Mucosa of gallbladder (tissue), 1 donor: ENCODE measurements at places on chromosomes 4 and X. TPM values are rescaled to one million over a fixed set of nuclear protein-coding genes. Genes with fewer than 3 reads are reported as not detected.

GRCh38 chr4:7165874-7166201 is 26.5 kb upstream of the SORCS2 start:
- no peak for DNase-seq

GRCh38 chrX:53163436-53163835 is 61.6 kb downstream of the KDM5C start:
- no peak for DNase-seq

DNA sequence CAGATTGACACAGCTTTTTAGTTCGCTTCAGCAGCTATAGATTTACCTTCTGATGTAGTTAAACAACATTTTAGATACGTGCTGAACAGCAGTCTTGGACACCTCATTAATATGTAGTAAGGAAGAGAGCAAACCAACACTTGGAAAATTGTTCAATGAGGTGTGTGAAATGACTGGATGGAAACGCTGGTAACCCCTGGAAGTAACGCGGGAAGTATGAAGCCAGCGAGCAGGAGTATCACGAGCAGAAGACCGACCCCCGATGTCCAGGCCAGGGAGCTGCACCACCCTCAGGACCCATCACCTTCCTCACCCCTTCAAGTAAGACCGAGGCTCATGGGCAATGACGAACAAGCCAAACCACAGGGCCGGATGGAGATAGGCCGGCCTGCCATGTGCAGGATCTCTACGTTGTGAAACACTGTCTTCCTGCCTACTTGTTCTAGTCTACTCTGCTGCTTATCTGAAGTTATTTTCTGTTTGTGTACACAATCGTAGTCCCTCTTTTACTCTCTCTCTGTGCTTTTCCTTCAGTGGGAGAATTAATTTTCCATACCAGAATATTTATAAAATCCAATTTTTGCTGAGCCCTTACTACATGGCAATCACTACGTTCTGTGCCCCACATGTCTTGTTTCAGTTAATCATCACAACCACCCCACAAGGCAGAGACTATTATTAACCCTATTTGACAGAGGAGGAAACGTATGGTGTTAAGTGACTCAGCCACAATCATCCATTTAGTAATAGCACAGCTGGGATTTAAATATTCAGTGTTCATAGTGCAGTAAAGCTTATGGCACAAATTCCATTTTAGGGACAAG is 221.7 kb downstream of the APBB2 start:
- DNase-seq: peak; percentile 16

IL2 gene
- total RNA-seq: 3.4 TPM

GRCh38 chrX:32871636-32872035 is 339.7 kb downstream of the DMD start:
- DNase-seq: no peak

SHISA3 gene
- total RNA-seq: 0.58 TPM

DNA sequence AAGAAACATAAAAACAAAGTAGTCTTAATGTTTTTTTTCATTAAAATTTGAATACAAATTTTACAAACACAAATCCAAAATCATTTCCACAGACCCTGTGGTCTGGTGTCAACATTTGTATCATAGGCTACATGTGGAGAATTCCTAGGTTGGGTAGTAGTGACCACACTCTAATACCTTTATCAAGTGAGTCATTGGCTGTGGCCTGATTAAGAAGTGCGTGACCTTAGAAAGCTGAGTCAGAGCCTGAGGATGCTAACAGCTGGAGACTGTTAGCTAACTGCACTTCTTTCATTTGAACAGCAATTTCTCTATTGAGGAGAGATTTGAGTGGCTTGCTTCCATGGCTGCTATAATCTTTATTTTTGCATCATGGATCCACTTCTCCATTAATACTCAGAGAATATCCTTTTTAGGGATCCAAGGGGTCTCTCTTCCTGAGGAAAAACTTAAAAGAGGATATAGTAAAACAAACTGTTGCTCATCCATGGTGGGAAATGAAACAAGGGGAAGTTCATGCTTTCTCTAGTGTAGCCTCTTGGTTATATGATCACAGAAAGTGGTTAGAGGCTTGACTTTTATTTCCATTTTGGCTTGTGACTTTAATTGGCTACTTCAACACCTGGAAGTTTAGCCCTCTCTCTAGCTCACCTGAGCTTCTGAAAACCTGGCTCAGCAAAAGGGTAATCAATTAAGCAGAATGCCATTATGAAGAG is 335.8 kb downstream of the PABPC4L start:
- no peak for DNase-seq

- DNase-seq: no peak
Measured at GRCh38 chr4:54090804-54091623, 8.9 kb upstream of the GSX2 start.

GRCh38 chrX:44978976-44979375 is 106.0 kb downstream of the KDM6A start:
- DNase-seq: no peak

DNA sequence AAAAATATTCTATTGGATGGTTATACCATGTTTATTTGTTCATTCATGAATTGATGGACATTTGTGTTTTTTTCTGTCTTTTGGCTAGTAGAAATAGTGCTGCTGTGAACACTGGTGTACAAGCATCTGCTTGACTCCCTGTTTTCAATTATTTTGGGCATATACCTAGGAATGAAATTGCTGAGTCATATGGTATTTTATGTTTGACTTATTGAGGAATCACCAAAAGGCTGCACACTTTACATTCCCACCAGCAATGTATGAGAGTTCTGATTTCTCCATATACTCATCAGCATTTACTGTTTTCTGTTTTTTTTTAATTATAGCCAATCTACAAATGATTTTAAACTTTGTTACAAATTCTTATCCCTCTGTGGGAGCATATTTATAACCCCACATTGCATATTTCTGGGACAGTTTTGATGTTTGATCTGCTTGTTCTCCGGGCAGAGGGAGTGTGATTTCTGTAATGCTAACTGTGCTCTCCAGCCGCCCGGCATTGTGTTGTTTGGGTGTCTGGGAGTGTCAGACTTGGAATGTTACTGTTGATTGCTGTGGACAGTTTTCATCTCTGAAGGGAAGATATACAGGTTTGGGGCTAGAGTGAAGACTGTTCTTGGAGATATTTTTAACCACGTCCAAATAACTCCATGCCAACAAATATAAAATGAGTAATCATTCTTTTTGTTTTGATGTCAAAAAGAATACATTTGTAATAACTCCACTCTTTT is 60.5 kb upstream of the PGRMC2 start:
- DNase-seq: no peak
